Testis (tissue), 5 donors: ENCODE measurements at places on chromosomes 1 and 21. TPM values are rescaled to one million over a fixed set of nuclear protein-coding genes. Genes with fewer than 3 reads are reported as not detected.

GRCh38 chr1:199082778-199083389 lies 444.0 kb downstream of the PTPRC start:
- no peak for DNase-seq

DNA sequence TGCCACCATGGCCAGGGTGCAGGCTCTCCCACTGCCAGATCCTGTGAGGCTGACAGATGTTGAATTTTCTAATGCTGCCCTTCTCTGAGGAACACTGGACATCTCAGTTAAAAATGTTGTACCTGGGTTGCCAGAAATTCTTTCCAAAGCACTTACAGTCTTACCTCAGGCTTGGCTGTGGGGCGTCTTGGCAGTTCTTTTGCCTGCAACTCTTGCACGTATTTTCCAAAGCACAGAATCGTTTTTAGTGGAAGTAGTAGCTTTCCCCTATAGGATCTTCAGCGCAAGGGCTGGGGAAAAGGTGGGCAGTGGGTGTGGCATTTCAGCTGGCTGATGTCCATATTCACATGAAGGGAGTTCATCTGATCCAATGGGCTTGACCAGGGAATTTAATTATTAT lies 53.9 kb downstream of the EDN2 start:
- DNase-seq: no peak

The MEGF6 gene
- 9.0 TPM for polyA plus RNA-seq

The LRRC71 gene
- 49.2 TPM for polyA plus RNA-seq

DNA sequence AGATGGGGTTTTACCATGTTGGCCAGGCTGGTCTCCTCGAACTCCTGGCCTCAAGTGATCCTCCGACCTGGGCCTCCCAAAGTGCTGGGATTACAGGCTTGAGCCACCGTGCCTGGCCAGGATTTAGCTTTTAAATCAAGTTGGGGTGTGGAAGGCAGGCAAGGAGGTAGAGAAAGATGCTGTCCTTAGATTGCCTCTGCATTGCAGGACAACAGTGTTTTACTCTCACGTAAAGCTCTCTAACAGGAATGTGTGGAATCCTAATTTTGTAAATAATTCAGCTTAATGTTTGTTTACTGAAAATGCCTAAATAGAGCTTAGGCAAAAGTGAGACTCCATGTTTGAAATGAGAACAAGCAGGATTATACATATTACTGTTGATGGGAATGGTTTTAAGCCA lies 29.5 kb upstream of the TGFB2 start:
- no peak for DNase-seq

GRCh38 chr1:153649863-153650235 lies 8.7 kb upstream of the SNAPIN start:
- DNase-seq: no peak

DNA sequence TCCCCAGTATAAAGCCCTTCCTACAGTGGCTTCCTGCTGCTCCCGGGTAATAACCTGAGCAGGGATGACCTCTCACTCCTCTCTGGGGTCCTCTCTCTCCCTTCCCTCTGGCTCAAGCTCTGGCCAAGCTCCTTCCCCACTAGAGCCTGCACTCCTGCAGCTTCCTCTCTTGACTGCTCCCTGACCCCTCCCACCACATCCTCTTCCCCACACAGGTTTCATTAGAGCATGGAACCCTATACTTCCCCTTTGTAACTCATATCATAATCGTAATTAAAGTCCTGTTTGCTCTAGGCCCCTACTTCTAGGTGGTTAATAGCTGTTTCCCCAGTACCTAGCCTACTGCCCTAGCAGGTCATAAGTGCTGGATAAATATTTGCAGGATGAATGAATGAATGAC lies 146.2 kb downstream of the C1orf21 start:
- DNase-seq: no peak

DNA sequence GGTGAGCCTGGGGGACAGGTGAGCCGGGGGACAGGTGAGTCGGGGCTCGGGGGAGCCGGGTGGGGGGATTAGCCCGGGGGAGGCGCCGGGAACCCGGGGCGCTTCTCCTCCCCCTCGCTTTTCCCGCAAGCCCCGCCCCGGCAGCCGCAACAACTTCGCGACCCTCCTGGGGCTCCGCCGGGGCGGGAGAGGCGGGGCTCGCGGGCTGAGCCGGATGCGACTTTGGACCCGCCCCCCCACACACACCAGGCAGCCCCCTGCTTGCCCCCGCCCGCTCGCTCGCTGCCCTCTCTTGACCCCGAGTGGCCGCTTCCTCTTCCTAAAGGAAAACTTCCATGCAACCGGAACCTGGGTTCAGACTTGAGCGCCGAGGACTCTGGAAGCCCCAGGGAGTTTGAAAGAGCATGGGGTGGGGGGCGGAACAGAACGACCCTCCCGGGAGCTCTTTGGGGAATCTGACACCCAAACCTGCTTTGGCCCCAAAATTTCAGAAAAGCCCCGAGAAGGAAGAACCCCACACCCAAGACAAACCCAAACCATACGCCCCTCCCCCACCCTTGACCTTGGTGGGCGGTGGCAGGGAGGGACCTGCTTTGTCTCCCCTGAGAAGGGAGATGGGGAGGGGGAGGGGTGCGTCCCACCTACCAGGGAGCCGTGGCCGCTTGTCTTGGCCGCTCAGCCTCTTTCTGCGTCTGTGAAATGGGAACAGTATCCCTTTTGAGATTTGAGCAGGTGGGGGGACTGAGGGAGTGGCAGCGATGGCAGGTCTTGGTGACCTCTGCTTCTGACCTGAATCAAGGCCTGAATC lies 550 bp downstream of the ARHGEF16 start:
- DNase-seq: peak; percentile 32

GRCh38 chr1:235759336-235759735 lies 107.4 kb downstream of the LYST start:
- no peak for DNase-seq

GRCh38 chr1:225825078-225825477 lies 15.2 kb downstream of the EPHX1 start:
- no peak for DNase-seq

The LCE5A gene
- polyA plus RNA-seq: 0.44 TPM

DNA sequence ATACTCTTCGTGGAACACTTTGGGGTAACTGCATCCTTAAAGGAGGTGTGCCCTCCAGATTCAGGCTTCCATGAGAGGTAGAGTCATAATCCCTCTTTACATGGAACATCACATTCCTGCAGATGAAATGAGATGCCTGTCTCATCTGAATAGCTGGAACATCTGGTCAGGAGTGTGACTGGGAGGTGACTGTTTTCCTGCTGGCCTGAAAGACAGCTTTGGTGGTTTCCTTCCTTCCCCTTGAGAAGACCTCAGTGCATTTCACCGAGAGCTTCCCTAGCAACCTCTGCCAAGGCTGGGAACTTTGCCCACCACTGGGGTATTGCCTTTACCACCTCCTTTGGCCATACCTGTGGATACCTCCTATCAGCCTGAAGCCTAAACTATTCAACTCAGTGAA lies 46.7 kb upstream of the GUCA2A start:
- DNase-seq: no peak

- DNase-seq: no peak
Observed at GRCh38 chr1:231966983-231967382, 340.4 kb downstream of the DISC1 start.

DNA sequence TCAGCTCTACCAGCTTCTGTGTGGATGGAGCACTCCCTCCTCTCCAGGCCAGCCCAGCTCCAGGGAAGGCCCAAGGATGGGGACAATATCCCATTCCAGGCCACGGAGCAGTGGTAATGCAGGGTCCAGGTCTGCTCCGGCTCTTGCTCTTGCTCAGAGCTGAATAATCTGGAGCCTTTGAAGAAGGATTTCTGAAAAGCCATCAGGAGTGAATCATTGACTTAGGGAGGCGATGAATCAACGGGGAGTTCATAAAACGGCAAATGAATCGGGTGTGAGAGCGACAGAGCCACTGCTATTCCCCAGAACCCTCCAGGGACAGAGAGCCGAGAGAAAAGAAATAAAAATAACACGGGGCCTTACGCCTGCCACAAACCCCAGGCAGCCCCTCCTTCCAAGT lies 7.7 kb downstream of the POU3F1 start:
- no peak for DNase-seq

The ACTL8 gene
- 12.8 TPM for polyA plus RNA-seq

The CRYAA gene
- not detected for polyA plus RNA-seq

The C8B gene
- polyA plus RNA-seq: 0.59 TPM

The MSH4 gene
- polyA plus RNA-seq: 4.6 TPM

- no peak for DNase-seq
Observed at GRCh38 chr1:212438831-212439237, 6.1 kb downstream of the NENF start.

DNA sequence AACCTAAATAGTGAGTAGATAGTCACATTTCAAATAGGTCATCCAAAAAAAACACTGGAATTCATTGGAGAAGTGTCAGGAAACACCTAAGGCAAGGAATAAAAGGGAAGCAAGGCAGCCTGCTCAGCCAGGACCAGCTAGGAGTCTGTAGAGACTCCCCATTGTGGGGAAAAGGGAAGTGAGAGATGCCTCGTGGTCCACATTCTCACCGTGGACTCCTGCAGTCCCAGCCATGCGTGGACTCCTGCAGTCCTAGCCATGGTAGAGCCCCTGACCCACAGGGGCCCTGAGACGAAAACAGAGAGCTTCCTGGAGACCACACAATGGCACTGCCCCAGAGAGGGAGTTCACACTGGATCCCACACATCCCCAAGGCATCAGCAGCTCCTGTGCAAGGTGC lies 97.5 kb downstream of the LRIG2 start:
- no peak for DNase-seq

GRCh38 chr1:3431266-3431665 lies 23.2 kb upstream of the ARHGEF16 start:
- DNase-seq: no peak

The PCAT6 gene
- polyA plus RNA-seq: 80.5 TPM

DNA sequence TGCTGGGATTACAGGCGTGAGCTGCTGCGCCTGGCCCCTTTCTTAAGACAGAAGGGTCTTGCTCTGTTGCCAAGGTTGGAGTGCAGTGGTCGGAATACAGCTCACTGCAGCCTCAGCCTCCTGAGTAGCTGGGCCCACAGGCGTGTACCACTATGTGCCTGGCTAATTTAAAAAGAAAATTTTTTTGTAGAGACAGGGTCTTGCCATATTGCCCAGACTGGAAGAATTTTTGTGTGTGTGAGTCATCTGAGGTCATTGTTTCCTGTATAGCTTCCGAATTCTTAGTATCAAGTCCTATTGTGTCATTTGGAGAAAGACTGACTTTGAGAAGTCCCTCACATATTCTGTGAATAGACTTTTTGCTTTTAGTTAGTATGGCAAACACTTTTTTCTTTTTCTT lies 4.7 kb downstream of the SZRD1 start:
- no peak for DNase-seq

- DNase-seq: no peak
Observed at GRCh38 chr1:193479187-193479586, 292.8 kb upstream of the B3GALT2 start.

DNA sequence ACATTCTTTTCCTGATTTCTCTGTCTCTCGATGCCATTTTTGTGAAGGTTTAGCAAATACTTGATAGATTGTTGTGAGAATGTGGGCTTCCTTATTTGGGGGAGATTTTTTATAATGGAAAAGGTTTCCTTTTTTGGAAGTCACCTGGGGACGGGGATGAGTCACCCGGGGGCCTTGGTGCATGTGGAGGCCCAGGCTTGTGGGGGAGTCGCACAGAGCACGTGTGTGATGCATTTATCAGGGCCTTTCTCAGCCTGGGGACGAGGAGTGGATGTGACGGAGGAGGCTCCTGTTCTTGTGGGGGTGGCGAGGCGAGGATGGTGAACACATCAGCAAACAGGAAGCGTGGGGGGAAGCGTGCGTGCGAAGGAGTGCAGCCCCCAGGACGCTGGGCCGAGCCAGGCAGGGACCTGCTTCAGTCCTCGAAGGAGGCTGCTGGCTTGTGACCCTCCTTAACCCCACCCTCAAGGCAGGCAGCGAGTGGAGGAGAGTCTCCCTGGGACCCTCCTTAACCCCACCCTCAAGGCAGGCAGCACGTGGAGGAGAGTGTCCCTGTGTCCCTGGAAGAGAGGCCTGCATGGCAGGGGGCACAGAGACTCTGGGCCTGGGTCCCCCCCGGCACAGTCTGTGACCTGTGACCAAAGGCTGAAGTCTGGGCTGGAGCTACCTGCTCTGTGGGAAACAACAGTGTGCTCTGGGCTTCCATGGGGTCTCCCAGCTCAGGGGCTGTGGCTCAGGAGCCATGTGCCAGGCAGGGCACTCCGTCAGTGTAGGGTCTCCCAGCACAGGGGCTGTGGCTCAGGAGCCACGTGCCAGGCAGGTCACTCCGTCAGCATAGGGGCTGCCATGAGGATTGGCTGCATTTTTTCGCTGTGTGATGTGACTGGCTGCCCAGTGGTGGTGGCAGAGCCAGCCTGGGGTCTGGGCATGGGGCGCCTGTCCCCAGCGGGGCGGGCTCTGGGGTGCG lies 57.2 kb downstream of the AGPAT3 start:
- DNase-seq: peak; percentile 39
